NCI-H460 (cell line): ENCODE measurements at places on chromosomes 3 and 15. TPM values are rescaled to one million over a fixed set of nuclear protein-coding genes. Genes with fewer than 3 reads are reported as not detected.
A peak's percentile ranks its signal among the peaks of the same experiment; 100 is the strongest.

GRCh38 chr3:112038863-112039262, 4.3 kb downstream of the TMPRSS7 start:
- DNase-seq, result no peak

DNA sequence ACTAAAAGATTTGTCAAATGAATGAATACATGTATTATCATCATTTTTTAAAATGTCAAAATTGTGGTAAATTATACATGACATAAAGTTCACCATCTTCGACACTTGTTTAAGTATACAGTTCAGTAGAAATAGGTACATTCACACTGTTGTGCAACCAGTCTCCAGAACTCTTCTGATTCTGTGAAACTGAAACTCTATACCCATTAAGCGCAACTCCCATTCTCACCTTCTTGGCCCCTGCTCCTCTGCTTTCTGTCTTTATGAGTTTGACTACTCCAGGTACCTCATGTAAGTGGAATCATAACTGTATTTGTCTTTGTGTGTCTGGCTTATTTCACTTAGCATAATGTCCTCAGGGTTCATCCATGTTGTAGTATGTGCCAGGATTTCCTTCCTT, 50.1 kb upstream of the KBTBD8 start:
- no peak for DNase-seq

DNA sequence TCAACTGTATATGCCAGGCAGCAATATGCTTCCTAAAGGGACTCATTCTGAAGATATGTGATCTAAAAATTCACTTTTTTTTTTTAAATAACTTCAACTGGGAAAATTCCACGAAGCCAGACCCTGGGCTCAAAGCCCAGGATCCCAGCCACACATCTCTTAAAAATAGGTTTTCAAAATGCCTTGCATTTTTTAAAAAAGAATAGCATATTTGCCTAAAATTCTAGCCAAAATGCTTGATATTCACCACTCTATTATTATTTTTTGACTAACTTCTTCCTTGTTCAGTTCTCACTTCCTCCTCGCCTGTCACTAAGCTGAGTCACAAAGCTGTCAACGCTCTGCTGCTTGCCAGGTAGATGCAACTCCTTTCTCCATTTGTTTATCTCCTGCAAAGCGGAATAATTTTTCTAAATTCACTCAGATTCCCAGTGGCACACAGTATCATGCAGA, 28.0 kb upstream of the VGLL4 start:
- DNase-seq, result no peak

- DNase-seq, result no peak
These were observed 118.1 kb downstream of the OPA1 start for GRCh38 chr3:193711166-193711485.

- DNase-seq, result peak; percentile 57
These were observed 94.5 kb upstream of the ADAMTSL3 start for GRCh38 chr15:83559310-83559966.

DNA sequence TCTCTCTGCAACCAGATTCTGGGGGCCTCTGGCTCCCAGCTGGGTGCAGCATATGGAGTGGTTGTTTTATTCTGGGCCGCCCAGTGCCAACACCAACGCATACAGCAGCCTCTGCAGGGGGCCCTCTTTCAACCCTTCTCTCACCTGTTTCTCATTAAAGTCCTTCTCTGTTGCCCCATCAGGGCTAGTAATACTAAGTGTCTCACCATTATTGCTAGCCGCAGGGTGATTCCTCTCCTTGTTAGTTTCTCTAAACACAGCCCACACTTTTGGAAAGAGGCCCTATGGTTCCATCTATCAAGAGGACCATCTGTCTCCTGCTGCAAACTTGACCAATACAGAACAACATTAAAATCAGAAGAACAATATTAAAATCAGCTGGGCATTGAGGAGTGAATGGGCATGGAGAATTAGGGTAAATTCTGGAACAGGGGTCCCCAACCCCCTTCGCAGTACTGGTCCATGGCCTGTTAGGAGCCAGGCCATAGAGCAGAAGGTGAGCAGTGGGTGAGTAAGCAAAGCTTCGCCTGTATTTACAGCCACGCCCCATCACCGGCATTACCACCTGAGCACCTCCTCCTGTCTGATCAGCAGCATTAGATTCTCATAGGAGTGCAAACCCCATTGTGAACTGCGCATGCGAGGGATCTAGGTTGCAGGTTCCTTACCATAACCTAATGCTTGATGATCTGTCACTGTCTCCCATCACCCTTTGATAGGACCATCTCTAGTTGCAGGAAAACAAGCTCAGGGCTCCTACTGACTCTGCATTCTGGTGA, 36.5 kb downstream of the ALS2CL start:
- no peak for DNase-seq

- no peak for DNase-seq
These were observed 4.7 kb downstream of the EIF1B start for GRCh38 chr3:40313975-40314860.

DNA sequence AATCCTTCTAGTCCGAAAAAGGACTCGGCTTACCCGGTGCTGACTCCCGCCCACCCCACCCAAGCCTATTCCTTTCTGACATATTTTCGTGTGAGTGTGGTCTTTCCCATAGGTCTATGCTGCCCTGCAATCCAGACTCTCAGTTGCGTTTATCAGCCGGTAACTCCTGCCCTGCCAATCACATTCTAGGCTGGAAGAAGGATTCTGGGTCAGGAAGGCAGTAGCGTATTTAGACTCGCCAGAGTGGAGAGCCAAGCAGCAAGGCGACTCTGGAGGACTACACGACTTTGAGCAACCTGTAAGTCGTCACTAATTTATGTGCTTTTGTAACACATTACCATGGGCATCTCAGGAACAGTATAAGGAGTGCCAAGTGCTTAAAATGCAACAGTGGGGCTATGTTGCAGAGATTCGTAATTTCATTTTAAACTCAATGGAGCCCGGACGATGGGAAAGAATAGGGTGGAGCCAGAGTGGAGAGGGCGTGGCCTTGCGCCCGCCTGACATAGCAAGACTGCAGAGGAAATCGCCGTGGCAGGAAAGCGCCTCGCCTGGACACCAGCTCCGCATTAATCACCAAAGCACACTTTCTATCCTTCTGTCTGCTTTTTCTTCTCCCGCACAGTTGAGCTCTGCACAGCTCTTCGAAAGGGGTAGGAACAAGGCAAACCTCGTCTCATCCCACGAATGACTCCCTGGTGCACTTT, 1044.2 kb downstream of the AGBL1 start:
- no peak for DNase-seq

- no peak for DNase-seq
These were observed 138.8 kb downstream of the MYLK start for GRCh38 chr3:123745184-123745855.

DNA sequence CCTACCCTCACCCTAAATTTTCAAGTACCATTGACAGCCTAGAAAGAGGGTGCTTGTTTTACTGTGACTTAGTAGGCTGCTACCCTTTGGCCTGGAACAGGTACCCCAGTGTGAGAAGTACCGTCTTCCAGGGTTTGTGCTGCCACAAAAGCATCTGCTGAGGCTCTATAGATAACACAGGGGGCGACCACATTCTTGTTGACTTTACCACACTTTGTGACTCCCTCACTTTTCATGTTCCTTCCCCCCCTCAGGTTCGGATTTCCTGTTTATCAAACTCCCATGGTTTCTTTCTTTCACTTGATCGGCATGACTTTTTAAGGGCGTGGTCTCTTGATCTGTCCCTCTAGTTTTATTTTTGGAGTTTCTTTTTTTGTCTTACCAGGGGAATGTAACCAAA, 23.5 kb downstream of the EXOG start:
- no peak for DNase-seq

DNA sequence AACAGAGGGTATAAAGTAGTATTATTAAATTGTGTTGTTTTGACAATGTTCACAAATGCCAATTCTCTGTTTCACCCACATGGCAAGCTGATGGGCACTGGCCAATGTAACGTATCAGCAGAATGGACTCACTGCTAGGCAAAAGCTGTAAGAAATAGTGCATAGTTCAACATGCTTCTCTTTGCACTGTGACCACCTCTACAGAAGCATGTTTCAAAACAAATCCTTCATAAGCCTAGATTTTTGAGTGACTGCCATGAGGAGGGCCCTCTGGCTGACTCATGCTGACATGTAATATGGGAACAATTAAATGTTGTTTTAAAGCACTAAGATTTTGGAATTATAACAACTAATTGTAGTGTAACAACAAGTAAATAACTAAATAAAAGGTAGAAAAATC, 3.2 kb downstream of the GBE1 start:
- no peak for DNase-seq

GRCh38 chr3:183582161-183582560, 26.7 kb upstream of the KLHL6 start:
- no peak for DNase-seq

DNA sequence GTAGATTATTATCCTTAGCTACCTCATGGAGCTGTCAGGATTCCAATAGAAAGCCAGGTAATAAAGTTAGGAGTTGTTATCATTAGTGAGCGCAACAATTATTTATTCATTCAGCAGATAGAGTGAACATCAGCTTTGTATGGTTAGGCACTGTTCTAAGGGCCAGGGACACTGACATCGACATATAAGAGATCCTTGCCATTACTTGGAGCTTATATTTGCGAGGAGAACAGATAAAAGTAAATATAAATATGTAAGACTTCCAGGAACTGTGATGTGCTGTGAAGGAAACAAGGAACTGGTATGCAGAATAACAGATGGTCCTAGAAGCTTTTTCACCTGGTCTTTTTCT, 473 bp downstream of the LSM3 start:
- no peak for DNase-seq

DNA sequence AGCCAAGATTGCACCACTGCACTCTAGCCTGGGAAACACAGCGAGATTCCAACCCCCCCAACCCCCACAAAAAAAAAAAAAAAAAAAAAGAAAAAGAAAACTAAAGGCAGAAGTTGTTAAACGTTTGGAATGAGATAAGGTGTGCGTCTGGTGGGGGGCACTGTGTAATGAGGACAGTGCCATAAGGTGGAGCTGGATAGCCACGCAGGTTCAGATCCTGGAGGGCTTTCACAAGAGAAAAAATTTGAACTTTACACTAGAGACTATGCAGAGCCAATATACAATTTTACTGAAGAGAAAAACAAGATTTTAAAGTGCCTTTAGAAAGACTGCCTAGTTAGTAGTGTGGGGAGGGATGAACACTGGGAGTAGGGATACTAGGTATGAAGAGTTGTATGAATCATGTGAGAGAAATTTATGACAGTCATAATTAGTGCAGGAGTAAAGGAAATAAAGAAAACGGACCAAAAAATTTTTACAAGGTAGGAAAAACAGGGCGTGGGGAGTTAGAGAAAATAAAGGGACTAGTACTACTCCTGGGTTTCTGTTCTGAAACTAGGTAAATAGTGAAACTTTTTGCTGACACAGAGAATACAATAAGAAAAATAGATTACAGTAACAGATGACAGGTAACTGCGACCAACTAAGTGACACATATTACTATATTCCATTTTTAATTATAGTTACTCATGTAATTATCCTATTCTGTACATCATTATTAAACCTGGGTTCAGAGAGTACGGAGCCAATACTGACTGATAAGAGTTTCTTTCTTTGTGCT, 108.1 kb downstream of the PEAK1 start:
- DNase-seq, result no peak

GRCh38 chr3:179603831-179604230, 607 bp downstream of the MRPL47 start:
- DNase-seq, result no peak

DNA sequence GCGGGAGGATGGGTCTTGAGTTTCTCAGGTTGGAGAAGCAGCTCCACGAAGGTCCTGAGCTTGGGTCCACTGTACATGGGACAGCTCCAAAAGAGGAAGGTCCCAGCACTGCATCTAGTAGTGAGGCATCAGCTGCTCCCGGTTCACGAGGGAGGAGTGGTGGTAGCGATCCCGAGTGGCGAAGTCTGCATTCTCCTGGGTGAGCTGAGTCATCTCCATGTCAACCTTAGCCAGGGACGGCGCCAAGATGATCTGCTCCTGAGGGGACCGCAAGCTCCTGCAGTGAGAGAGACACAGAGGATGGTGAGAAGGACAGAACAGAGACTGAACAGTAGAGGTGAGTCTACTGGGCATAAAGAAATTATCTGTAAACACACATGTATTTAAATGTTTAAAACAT, 28.0 kb upstream of the HEG1 start:
- DNase-seq, result no peak

DNA sequence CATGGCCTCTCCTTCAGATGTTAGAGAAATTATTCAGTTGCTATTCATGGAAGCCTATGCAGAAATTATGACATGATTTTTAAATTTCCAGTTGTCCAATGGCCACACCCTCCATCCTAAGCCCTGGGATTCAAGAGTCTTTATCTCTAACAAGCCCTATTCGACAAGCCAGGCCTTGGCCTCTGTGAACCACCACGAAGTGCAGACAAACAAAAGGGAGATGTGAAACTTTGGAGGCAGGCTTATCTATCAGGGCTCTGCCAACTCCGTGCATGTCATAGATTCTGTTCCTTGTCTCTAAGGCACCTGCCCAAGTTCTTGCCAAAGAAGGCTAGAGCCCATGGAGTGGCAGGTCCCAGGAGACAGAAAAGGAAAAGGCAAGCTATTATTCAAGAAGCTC, 212.4 kb upstream of the ADAMTS9 start:
- no peak for DNase-seq

GRCh38 chr3:41863024-41863423, 98.9 kb downstream of the ULK4 start:
- no peak for DNase-seq

DNA sequence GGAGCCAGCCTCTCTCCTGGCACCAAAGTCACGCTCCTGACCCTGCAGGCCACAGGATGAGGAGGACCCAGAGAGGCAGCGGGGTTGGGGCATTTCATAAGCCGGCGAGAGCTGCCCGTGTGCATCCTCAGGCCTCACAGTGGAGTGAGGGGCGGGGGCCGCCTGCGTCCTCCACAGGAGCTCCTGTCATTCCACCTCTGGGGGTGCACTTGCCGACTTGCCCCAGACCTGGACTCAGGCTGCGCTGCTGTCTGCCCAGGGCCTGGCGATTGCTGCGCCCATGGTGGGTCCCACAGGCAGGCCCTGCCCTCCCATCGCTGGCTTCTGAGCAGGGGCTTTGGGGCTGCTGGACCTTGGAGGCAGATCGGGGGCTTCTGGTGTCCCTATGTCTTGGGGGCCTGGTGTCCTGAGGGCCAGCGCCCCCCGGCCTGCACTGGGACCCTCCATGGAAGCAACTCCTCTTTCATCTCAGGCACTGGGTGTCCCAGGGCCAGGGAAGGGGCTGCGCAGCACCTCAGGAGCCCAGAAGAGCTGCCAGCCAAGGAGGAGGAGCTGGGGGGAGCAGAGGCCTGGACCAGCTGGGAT, 184.0 kb downstream of the GOLGA6L6 start:
- no peak for DNase-seq

DNA sequence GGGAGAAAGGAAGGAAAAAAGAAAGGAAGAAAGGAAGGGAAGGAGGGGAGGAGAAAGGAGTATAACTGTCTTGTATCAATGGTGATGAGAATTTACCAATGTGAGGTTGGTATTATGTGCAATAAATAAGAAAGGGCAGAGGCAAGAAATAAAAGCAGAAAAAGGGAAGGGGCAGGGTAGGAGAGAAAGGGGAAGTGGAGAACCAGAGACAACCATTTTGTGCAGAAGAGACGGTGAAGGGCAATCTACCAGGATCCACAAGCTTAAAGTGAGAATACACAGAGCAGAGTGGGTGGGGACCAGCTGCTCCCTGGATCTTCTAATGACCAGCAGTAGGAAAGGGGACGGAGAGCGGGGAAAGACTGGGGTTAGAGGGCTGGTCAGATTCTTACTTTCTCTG, 106.9 kb upstream of the SLCO2A1 start:
- DNase-seq, result no peak

The RPS27L gene
- total RNA-seq, result 298 and 356 TPM in 2 replicates

The GOLGA8T gene
- 0.35 and 0.52 TPM in 2 replicates for total RNA-seq

The ZNF501 gene
- total RNA-seq, result 1.9 and 3.8 TPM in 2 replicates
